ENCODE measurements at places on chromosomes 2 and 18.

- DNase-seq = no peak
Measured at GRCh38 chr2:108184419-108184818, 55.3 kb upstream of the SULT1C3 start.

- no peak for DNase-seq
Measured at GRCh38 chr18:12851716-12852115, 32.3 kb downstream of the PTPN2 start.

DNA sequence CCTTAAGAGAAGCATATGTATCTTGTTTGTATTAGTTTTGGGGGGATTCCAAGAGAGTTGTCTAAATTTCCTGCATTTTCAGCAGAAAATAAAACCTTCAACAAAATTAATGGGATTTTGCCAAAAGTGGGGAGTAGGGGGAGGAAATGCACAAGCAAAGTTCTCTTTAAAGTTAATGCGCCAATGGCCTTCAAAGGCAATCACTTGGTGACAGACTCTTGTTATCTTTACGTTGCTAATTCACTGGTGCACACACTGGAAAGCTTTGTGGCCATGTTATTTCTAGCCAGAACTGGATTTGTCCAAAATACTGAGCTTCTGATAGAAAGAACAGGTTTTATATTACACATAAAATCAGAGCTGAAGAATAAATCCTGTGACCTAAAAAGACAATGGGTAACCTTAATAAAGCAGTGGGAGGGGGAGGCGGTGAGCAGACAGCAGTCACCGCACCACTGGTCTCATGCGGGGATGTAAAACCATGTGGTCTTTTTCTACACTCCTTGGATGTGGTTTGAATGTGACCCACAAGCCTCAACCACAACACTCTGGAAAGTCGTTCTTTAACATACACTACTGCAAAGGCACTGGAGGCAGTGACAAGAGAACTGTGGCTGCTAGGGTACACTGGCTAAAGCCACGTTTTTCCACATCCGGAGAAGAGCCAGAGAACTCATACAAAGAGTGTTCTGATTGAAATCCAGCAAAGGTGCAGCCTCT lies 176.9 kb upstream of the SMAD7 start:
- no peak for DNase-seq

DNA sequence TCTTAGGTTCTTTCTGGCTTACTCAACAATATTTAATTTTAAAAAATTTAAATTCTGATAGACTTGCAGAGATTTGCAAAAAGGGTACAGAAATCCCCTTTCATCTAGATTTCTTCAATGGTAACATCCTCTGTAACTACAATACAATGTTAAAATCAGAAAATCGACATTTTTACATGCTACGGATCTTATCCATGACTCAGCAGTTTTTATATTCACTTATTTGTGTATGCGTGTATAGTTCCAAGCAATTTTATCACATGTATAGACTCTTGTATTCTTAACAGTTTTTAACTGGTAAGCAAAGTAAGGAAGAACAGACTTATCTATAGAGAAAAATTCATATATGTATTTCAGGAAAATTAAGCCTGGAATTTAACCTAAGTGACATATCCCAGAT lies 256.1 kb upstream of the MEX3C start:
- no peak for DNase-seq

GRCh38 chr2:235848055-235848454 lies 320.1 kb downstream of the GBX2 start:
- no peak for DNase-seq

DNA sequence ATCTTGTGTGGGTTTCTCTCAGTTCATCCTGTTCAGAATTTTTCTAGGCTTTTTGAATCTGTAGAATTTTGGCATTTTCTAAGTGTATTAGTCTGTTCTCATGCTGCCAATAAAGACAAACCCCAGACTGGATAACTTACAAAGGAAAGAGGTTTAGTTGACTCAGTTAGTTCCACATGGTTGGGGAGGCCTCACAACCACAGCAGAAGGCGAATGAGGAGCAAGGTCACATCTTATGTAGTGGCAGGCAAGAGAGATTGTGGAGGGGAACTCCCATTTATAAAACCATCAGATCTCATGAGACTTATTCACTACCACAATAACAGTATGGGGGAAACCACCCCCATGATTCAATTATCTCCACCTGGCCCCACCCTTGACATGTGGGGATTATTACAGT lies 199.2 kb downstream of the ST6GAL2 start:
- no peak for DNase-seq

DNA sequence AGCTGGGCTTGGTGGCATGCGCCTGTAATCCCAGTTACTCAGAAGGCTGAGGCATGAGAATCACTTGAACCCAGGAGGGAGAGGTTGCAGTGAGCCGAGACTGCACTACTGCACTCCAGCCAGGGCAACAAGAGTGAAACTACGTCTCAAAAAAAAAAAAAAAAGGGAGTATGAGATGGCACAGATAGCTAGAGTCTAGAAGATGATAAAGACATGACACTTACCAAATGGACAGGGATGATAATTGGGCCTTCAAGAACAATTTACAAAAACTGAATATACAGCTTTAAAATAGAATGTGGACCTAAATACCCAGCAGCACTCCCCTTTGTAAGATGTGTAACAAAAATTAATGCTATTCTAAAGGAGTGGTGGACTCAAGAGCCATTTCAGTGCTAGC lies 2.7 kb downstream of the METTL4 start:
- DNase-seq = no peak

DNA sequence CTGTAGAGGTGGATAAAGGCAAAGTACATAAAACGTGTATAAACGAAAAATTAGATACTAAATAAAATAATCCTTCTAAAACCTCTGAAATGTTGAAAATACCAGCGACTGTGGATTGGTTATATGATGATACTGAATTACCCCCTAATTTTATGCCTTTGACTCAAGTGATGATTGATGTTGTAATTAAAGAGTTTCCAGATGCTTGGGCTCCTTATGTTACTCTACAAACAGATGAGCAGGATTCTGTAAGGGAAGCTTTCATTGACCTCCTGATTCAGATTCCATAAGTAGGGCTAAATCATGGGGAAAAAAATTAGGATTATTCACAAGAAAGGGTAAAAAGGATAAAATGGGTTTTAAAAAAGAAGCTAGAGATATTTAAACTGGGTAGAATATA lies 418.2 kb upstream of the SLC39A10 start:
- no peak for DNase-seq

GRCh38 chr2:224520064-224520463 lies 65.1 kb downstream of the CUL3 start:
- DNase-seq = peak; percentile 20

DNA sequence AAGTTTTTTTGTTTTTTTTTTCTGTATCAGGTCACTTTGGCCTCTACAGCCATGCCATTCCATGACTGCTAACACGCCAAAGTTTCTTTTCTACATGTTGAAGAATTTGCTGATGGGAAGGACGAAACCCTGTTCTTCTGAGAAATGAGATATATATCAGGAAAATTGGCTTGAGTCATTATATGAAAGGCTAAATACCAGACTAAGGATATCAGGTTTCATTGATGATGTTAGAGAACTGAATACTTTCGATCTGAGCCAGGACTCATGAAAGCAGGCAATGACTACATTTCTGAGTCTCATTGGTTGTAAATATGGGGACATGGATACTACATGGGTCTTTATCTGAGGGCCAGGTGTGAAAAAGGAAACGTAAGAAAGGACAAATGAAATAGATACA lies 181.4 kb downstream of the OSR1 start:
- no peak for DNase-seq

DNA sequence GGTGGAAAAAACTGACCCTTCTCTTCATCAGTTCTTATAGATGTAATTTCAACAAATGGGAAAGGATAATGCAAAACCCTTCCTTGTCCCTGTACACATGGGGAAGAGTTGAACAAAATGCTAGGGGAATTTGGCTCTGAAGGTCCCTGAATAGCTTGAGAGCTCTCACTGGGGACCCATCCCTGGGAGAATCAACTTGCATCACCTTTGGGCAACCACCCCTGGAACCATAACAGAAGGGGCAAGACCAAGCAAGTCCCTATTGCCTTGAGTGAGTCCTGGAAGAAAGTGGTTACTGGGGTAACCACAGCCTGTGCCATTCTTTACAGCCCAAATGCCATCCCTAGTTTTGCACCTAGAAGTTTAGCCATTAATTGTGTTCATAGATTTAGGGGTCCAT lies 52.2 kb upstream of the B3GNT2 start:
- no peak for DNase-seq

DNA sequence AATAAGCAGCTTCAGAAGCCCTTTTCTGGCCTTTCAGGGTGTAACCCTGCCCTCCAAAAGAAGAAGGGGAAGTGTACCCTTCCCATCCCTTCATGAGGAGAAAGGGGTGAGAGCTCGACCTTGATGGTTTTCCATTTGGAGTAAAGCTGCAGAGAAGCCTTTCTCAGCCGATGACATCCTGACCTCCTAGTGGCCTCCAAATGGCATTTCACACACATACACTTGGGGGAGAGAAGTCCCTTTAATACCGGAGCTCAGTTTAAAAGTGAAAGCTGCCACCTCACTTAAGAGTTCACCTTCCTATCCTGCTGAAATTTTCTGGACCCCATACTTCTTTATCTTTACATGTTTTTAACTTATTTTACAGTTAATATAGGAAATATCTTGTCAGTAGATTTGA lies 716.7 kb downstream of the DCDC2C start:
- no peak for DNase-seq

DNA sequence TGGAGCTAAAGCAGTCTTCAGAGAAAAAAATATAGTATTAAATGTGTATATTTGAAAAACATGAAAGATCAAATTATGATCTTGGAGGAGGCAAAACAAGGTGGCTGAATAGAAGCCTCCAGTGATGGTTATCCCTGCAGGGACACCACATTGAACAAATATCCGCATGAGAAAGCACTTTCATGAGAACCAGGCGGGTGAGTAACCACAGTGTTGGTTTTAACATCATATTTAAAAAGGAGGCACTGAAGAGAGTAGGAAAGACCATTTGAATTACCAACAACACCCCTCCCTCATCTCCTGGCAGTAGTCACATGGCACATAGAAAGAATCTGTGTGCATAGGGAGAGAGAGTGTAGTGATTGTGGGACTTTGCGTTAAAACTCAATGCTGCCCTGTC lies 759.6 kb upstream of the NRXN1 start:
- DNase-seq = no peak

GRCh38 chr18:56412951-56413350 lies 225.4 kb downstream of the TXNL1 start:
- DNase-seq = peak; percentile 1

- no peak for DNase-seq
Measured at GRCh38 chr2:86577817-86578456, 14.7 kb upstream of the CHMP3 start.

DNA sequence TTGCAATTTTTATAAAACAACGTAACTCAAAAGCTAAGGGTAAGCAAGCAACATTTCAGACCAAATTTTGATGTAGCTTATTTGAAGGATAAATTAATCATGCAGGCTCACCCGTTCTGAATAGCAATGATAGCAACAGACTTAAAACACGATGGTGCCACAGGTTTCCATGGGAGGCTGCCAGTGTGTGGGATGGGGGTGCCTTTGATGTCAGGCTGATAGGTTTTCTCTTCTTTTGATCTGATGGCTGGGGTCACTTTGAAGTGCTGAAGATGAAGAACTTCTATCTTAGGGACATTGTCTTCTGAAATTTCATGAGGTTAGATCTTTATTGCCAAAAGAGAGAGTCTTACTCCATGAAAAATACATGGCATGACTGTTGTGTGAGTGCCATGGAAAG lies 206.8 kb downstream of the LPIN1 start:
- no peak for DNase-seq

- no peak for DNase-seq
Measured at GRCh38 chr2:217413193-217413592, 553.3 kb upstream of the TNP1 start.

GRCh38 chr2:216477283-216478035 lies 21.2 kb upstream of the RPL37A start:
- no peak for DNase-seq

- DNase-seq = no peak
Measured at GRCh38 chr2:202171241-202171825, 67.1 kb downstream of the SUMO1 start.

- no peak for DNase-seq
Measured at GRCh38 chr2:71130905-71131244, 441 bp downstream of the MPHOSPH10 start.

DNA sequence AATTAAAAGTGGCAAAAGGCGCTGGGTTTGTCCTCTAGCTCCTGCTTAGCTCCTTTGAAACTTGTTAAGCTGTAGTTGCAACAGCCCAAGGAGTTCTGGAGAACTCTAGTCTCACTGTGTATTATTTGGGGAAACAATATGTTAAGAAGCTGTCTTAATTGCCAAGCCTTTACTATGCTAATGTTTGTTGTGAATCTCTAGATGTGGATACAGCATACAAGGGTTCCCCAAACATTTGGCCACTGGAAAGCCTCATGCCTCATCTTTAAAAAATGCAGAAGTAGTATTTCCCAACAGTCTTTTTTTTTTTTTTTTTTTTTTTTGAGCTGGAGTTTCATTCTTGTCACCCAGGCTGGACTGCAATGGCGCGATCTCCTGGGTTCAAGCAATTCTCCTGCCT lies 236.7 kb downstream of the PRKCE start:
- no peak for DNase-seq

- DNase-seq = no peak
Measured at GRCh38 chr2:193482557-193482956, 1287.8 kb upstream of the TMEFF2 start.

DNA sequence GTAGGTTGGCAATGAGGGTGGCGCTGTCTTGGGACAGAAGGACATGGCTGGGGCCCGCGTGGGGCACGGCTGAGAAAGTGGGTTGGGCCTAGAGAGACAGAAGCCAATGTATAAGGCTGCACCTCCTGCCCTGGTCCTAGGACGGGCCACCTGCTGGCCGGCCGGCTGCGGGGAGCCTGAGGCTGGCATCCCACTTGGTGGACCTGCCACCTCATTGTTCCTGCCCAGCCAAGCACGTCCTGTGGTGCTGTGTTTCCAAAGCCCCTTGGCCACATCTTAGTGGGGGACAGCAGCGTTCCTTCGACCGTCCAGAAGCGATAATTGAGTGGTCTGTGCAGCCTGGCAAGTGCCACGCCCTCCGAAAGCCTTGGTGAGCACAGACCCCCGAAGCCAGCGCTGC lies 223.9 kb downstream of the LDLRAD4 start:
- no peak for DNase-seq

DNA sequence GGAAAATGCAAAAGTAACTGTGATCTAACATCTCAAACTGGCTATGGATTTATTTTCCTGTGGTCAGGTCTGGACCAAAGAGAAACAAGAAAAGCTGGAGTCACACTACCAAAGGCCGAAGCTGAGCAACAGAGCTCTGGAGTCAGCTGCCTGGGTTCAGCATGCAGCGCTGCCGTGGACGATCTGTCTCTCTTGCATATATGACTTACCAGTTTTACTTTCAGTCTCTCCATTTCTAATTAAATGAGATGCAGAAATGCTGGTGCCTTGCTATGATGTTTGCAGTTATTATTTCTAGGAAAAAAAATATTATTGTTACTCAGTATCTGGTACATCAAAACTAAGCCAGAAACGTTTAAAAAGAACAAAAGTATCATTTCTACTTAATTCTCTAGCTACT lies 813.2 kb downstream of the RNF144A start:
- no peak for DNase-seq
